Adipocyte (in vitro differentiated cells): ENCODE measurements at places on chromosomes 12 and 14.
A peak's percentile ranks its signal among the peaks of the same experiment; 100 is the strongest.

- DNase-seq = no peak
Observed at GRCh38 chr12:3944620-3945019, 71.4 kb upstream of the PARP11 start.

DNA sequence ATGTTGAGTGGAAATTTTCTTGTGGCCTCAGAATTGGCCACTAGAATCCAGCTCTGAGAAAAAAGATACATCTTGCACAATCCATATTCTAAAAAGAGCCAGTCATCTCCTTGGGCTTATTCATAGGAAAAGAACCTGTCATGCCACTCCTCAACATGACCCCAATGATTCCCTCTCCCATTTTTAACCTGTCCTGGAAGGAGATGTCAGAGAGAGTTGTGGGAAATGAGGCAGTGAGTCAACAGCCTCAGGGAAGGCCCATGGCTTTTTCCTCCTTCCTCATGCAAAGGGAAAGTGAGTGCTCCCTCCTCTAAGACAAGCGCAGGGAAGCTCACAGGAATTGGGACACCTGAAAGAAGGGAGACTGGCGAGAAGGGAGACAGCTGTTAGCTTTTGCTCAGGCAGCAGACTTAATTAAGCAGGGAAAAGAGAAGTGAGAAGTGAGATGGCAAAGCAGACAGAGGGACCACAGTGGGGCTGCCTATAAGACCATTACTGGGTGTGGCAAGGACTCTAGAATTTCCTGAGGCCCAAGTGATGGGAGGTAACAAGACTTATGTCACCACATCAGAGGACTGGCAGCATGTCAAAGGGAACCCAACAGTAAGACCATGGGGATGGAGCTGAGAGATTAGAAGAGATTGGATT lies 10.2 kb upstream of the DHRS7 start:
- no peak for DNase-seq

DNA sequence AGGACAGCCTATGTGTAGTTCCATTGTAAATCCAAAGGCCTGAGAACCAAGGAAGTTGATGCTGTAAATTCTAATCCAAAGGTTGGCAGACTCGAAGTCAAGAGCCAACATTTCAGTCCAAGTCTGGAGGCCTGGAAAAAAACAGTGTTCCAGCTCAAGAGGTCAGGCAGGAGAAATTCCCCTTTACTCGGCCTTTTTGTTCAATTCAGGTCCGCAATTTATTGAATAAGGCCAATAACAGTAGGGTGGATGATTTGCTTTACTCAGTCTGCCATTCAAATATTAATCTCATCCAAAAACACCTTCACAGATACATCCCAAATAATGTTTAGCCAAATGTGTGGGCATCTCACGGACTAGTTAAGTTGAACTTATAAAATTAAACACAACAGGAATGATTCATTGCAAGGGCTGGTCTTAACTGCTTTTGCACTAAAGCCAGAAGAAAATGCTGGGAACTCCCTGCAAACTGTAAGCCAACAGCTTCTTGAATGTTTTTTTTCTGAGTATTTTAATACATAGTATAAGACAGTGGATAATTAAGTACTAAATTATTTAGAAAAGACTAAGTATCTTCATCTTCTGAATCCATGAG lies 197.4 kb upstream of the GARIN6 start:
- peak; percentile 43 for DNase-seq

DNA sequence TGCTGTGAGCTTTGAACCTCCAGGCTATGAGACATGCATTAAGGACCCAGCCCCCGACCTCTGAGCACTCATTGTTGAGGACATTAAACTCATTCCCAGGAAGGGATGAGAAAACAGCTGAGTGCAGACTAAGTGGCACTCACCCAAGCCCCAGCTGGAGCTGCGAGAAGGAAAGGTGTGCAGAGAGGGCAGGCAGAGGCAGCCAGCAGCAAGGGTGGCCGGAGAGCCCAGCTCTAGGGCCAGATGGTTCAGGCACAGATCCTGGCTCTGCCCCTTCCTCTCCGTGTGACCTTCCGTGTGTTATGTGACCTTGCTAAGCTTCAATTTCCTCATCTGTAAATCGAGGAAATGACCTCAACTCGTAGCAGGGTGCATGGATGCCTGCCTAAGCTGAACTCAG lies 3.7 kb downstream of the TSPAN11 start:
- no peak for DNase-seq
